Hippocampal formation (tissue), 2 donors: ENCODE measurements at places on chromosomes 4 and X.

DNA sequence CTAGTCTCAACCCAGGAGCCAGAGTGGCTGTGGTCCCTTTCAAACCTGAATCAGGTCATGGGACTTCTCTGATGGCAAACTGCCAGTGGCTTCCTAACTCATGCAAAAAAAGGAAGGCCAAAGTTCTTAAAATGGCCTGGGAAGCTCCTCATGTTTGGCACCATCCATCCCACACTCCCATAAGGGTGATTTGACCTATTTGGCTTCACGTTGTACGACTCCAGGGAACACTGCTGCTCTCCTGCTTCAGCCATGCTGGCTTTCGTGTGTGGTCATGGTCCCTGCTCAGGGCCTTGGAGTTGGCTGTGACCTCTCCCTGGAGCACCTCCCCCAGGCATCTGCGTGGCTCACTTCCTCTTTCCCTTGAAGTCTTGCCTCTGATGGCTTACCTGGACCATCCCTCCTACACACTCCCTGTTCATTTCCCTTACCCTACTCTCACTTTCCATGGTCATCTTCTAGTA is 12.8 kb upstream of the TMSB4X start:
- no peak for DNase-seq

DNA sequence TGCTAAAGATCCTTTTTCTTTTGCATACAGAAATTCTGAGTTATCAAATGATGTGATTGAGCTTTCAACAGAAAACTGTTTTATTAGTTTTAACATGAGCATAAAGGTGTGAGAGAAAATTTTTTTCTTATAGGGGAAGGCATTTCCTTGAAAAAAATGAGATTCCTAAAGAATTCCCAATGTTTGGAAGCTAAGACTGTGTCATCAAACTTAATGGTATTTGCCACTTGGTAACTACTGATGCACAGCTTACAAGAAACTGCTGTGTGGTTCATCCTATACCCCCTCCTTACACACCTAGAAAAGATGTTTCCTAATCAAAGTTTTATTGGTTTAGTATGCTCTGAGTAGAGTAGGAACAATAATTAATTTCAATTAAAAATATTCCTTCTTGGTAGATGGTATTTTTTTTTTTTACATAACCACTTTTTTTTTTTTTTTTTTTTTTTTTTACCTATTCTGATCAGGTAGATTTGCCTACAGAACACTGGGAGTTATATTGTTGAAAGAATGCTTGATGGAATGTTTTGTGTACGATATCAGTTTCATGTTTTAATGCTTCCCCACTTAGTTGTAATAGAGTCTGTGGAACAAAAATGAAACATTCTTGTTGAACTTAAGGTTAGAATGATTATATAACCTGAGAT is 6.0 kb downstream of the PTPN13 start:
- DNase-seq: no peak

GRCh38 chrX:105191878-105192277 is 28.6 kb downstream of the TEX13A start:
- DNase-seq: no peak

DNA sequence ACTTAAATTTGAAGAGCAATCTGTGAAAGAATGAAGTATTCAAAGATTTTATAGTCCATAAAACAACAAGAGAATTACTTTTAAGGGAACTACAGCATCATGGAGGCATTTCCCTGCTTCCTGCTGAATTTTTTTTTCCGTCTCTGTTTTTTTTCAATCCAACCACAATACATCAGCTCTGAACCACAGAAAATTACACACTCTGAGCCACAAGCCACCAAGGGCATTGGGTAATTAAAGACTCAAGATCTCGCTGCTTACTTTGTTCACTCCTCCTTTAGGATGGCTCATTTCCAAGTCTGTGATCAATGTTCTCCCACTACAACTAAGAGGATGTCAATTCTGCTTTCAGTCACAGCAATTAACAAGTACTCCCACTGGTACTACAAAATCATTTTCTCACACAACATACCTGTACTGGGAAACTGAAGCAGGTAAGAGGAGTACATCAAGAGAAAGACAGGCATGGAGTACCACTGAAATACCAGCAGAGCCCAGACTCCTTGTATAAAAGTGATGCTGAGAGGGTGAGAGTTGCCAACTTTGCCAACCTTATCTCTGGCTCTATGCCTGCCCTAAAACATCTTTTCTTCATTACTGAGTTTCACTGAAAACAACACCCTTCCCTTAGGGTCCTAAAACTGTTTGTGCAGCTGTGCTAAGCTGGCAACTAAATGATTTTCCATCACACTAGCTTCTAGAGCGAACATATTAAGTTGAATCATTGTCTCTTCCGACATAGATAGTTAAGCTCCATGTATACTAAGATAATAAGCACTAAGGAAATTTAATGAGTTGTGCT is 105.8 kb upstream of the MAGEB18 start:
- DNase-seq: no peak

DNA sequence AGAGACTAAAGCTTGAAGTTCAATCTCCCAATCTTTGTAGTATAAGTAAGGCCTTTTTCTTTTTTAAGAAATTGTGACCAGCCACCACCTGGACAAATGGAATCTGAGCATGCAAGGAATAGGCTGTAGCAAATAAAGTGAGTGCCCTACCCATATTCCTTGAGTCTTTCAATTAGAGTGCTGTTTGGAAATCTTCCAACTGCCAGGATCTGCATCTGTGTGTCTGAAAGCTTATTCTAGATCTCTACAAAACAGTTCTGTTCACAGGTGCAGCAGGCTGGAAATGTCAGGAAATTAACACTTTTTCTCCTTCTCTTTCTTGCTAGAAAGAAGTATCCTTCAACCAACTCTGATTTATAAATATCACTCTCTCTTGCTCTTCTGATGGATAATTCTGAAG is 76.7 kb upstream of the NDST3 start:
- DNase-seq: no peak

DNA sequence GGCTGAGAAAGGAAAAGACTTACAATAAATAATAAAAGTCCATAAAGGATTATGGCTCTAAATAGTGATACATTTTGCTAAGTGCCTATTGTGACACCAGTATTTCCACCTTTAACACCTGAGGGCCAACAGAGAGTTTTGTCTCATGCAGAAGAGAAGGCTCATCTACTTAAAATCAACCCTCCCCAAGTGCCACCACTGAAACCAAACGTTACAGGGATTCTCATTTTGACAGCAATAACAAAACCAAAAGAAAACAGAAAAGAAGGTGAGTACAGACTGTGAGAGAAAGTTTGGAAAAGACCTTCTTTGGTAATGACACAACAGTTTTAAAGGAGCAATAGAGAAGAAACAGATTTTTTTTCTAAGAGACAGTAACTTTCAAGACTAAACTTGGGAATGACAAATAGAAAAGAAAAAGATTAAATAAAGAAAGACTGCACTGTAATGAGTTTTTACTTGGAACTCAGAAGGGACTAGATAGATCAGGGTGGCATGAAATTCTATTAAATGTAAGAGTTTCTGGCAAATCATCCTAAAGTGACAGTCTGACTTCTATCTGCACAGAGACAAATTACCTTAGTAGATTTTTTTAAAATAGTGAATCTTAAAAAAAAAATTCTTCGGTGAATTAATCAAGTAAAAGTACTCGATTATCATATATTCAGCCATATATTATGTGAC is 109.7 kb downstream of the ZNF827 start:
- DNase-seq: no peak

DNA sequence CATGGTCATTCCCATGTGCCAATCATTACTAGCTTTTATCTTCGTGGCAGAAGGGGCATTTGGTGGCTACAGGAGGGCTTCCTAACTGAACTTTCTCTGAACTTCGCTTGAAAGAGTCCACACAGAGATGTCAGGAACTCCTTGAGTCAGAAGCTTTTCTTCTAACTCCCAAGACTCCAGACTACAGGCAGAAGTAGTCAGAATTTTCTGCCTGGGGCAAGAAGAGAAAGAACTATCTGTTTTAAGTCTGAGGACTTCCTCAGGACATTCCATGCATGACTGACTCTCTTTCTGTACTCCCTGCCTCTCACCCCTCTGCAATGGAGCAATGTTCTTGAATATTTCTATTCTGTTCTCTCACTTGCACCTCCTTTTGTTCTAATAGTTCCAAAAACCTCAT is 170.5 kb upstream of the TBC1D9 start:
- no peak for DNase-seq

GRCh38 chr4:76001700-76002099 is 5.6 kb downstream of the CXCL9 start:
- DNase-seq: no peak

GRCh38 chr4:52421811-52422213 is 237.3 kb downstream of the USP46 start:
- DNase-seq: no peak

DNA sequence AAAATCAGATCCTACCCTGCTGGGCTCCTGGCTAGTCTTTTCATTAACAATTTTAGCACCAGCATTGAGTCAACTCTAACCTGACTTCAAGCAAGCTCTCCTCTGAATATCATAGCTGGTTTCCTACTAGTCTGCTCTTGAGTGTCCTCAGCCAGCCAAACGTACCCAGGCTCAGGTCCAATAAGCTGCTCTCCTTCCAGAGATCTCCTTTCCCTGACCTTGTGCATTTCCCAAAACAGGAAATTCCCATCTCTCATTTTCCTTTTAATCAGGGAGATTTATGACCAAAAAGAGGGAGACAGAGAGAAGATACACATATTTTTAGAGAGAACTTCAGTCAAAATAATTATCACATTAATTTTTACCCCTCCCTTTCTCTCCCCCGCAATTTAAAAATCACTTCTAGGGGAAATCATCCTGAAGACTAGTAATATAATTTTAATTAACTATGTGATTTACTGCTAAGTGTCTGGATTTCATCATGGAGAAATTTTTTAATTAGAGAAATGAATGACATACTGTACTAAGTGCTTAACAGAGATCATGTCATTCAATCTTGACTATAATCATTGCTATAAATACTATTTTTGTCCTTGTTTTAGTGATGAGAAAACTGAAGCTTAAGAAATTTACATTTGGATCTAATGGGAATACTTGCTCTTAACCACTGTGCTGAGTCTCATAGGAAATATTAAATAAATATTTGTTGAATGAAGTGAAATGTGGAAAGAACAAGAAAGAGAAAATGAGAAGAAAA is 421.7 kb upstream of the INTU start:
- DNase-seq: no peak

- DNase-seq: no peak
These were observed 12.1 kb upstream of the PLAC1 start for GRCh38 chrX:134670134-134670924.

DNA sequence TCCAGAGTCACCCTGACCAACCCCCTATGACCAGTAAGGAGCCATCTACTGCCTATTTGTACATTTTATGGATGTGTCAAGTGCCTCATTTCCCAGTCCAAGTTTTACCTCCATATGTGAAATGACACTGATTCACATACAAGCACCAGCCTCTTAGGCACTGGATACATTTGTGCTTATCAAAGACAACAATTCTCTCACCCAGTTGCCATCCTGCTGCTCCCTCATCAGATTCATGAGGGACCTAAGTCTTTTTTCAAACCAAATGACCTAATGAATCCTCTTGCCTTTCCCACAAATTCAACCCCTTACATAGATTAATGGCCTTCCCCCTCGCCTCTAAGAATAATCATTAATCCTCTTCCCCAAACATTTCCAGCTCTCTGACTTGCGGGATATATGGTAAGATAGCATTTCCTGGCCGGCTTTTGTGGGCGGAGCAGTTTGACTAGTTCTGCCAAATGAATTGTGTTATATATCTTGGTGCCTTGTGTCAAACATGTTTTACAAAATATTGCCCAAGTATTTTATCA is 233.9 kb downstream of the ARAP2 start:
- no peak for DNase-seq

GRCh38 chrX:106247162-106247561 is 79.1 kb downstream of the PWWP3B start:
- no peak for DNase-seq

GRCh38 chrX:117835034-117835433 is 281.6 kb downstream of the KLHL13 start:
- no peak for DNase-seq

DNA sequence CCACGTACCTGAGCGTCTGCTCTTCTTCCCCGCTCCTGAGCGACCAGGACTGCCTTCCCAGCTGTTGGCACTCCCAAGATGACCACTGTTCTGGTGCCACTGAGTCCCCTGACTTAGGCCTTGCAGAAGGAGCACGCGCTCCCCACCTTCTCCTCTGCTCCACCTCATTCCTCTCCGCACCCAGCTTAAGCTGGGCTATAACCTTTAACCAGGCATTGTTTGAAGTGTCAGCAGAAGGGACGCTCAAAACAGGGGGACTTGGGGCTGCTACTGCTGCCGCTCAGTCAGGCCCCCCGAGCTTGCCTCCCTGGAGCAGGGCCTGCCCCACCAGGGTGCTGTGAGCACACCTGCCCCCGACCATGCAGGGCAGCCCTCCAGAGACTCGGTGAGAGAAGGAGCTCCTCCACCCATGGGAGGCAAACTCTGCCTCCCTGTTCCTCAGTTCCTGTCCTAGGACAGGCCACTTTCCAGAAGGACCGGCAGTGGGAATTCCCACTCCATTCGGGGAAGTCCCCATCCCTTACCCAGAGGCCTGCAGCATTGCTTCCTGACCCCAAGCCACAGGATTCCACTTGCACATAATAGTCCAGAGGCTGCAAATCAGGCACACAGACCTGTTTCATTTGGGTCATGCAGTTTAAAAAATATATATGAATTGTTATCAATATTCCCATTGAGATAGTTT is 99.7 kb upstream of the ENPP6 start:
- no peak for DNase-seq

DNA sequence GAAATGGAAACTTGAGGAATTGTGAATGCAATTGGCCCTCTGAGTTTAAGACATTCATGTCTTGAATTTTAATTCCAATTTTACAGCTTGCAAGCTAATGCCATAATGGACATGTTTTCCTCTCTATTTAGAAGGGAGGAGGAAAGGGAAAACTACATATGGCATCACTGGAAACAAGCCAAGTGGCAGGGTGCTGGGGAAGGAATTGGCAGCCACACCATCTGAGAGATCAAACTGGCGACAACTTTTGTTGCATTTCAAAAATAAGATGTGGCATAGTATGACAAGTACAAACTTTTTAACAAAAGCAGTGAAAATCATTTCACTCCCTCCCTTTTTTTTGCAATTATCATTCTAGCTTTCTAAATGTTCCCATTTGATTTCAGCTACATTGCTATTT is 615.6 kb downstream of the CENPC start:
- DNase-seq: no peak

GRCh38 chr4:3530051-3530450 is 2.2 kb downstream of the LRPAP1 start:
- DNase-seq: no peak

GRCh38 chr4:52843958-52844357 is 18.2 kb upstream of the RASL11B start:
- peak; percentile 21 for DNase-seq

DNA sequence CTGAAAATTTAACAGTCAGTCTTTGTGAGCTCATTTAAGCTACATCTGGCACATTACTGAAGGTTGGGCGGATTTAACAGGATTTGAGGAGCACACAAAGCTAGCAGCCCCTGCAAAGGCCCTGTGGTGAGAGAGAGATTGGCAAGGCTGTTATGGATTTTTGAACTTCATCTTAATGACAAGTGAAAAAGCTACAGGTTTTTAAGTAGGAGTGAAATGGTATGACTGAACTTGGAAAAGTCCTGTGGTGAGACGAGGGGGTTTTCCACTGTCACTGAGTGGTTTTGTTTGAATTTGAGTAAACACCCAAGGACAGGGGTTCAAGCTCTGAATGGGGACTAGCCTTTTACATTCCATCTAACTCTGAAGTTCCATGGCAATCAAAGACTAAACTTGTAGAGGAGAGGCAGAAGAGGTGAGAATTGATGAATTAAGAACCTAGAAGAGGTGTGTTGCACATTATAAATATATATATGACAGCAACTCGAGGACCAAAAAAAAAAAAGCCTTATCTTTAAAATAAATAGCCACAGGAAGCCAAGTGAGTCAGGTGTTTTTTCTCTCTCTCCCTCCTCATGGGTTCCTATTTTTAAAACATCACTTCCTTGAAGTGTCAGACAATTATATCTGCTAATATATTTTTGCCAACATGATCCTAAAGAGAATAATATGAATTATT is 47.8 kb upstream of the CLNK start:
- no peak for DNase-seq
